ENCODE measurements at places on chromosomes 6 and 20.

DNA sequence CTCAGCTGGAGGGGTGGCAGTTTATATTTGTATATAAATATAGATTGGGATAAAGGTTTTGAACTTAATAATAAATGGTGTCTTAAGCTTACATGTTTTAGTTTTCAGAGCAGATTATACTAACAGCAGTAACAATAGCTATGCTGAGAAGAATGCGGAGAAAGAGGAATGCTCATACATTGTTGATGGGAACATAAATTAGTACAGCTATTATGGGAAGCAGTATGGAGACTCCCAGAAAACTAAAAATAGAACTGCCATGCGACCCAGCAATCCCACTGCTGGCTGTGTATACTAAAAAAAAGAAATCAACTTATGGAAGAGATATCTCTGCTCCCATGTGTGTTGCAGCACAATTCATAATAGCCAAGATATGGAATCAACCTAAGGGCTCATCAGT, 127.9 kb downstream of the BCKDHB start:
- DNase-seq, result no peak
- no peaks in the 10 kb centered on the region for H3K4me1 ChIP-seq
- no peaks in the 10 kb centered on the region for H3K36me3 ChIP-seq
- H3K27ac ChIP-seq, result no peak overlapping the region
- no peak overlapping the region for H3K4me3 ChIP-seq

DNA sequence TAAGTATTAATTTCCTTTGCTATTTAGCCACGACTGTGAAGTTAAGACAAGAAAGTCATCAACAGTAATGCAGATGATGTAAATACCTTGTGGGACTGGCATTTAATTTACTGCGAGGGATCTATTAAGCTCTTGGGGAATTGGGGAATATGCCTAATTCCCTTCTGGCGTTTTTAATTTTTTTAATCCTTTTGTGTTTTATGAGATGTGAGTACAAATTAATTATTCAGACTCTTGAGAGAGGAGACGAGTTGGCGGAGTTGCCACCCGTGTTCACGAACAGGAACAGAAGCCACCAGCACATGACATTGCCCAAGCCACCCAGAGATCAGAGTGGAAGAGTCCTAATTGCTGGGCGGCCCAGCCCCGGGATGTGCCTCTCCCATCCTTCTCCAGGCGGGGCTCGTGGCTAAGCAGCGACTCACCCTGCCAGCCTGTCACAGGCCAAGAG, 533 bp upstream of the CRYBG1 start:
- no peaks in the 10 kb centered on the region for H3K4me1 ChIP-seq
- peaks cover 42% of the 10 kb centered on the region for H3K27me3 ChIP-seq
- DNase-seq, result no peak
- H3K36me3 ChIP-seq, result no peaks in the 10 kb centered on the region

DNA sequence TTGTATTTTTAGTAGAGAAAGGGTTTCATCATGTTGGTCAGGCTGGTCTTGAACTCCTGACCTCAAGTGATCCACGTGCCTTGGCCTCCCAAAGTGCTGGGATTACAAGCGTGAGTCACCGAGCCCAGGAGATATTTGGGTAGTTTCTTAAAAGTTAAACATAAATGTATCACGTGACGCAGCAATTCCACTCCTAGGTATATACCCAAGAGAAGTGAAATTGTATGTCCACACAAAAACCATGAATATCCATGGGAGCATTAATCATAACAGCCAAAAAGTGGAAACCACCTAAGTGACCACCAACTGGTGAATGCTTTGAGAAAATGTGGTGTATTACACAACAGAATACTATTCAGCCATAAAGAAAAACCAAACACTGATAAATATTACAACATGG, 164.8 kb downstream of the MRPL14 start:
- H3K36me3 ChIP-seq, result no peaks in the 10 kb centered on the region
- no peak overlapping the region for H3K27ac ChIP-seq
- no peaks in the 10 kb centered on the region for H3K27me3 ChIP-seq
- H3K4me1 ChIP-seq, result no peaks in the 10 kb centered on the region

- DNase-seq, result peak; percentile 52
- H3K27ac ChIP-seq, result peak overlapping the region; percentile 74
- H3K4me3 ChIP-seq, result peak overlapping the region; percentile 15
- no peaks in the 10 kb centered on the region for H3K27me3 ChIP-seq
- H3K4me1 ChIP-seq, result peaks cover 18% of the 10 kb centered on the region
Measured at GRCh38 chr6:151044465-151045441, 179.3 kb downstream of the MTHFD1L start.

DNA sequence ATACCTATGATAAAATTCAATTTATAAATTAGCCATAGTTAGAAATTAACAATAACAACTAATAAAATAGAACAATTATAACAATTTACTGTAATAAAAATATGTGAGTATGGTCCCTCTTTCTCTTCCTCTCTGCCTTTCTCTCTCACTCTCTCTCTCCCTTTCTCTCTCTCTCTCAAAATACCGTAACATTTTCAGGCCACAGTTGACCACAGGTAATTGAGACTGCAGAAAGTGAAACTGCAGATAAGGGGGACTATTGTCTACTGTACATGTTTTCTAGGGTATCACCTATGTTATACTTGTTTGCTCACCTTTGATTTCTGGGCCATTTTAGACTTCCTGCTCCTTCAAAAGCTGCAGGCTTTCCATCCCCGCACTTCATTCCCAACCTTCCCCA, 46.8 kb downstream of the LY86 start:
- no peak overlapping the region for H3K4me3 ChIP-seq
- peaks cover 4% of the 10 kb centered on the region for H3K4me1 ChIP-seq
- no peaks in the 10 kb centered on the region for H3K27me3 ChIP-seq

GRCh38 chr6:11953641-11954040, 58.5 kb upstream of the HIVEP1 start:
- no peak overlapping the region for H3K27ac ChIP-seq
- H3K4me1 ChIP-seq, result no peaks in the 10 kb centered on the region
- H3K4me3 ChIP-seq, result no peak overlapping the region
- no peaks in the 10 kb centered on the region for H3K27me3 ChIP-seq

GRCh38 chr6:122079916-122080315, 319.5 kb upstream of the HSF2 start:
- H3K36me3 ChIP-seq, result no peaks in the 10 kb centered on the region
- no peak overlapping the region for H3K27ac ChIP-seq
- H3K4me3 ChIP-seq, result no peak overlapping the region
- H3K27me3 ChIP-seq, result no peaks in the 10 kb centered on the region

GRCh38 chr6:163554663-163555062, 140.1 kb downstream of the QKI start:
- DNase-seq, result peak; percentile 54
- no peak overlapping the region for H3K4me3 ChIP-seq
- H3K4me1 ChIP-seq, result peaks cover 6% of the 10 kb centered on the region
- H3K36me3 ChIP-seq, result peaks cover 19% of the 10 kb centered on the region

DNA sequence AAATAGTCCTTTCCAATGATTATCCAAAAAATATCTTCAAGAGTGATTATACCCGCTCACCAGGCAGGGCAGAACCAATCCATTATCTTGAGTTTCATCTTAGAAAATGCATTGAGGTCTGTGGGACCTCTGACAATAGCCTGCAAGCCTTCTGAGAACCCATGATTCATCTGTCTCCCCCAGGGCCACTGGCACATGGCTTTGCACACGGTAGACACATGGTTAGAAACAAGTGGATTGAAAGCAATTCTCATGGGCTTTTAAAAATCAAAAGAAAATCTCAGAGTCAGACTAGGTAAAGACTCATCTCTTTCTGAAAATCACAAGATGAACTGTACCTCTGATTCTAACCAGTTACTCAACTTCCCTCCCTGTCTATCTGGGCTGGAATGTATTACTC, 15.5 kb downstream of the GNAS-AS1 start:
- no peaks in the 10 kb centered on the region for H3K36me3 ChIP-seq
- no peaks in the 10 kb centered on the region for H3K4me1 ChIP-seq
- H3K4me3 ChIP-seq, result no peak overlapping the region
- no peak overlapping the region for H3K27ac ChIP-seq
- DNase-seq, result no peak
- H3K27me3 ChIP-seq, result peaks cover 14% of the 10 kb centered on the region

- no peak for DNase-seq
- no peak overlapping the region for H3K27ac ChIP-seq
- no peaks in the 10 kb centered on the region for H3K4me1 ChIP-seq
Measured at GRCh38 chr20:2919518-2920245, 46.4 kb downstream of the PTPRA start.

DNA sequence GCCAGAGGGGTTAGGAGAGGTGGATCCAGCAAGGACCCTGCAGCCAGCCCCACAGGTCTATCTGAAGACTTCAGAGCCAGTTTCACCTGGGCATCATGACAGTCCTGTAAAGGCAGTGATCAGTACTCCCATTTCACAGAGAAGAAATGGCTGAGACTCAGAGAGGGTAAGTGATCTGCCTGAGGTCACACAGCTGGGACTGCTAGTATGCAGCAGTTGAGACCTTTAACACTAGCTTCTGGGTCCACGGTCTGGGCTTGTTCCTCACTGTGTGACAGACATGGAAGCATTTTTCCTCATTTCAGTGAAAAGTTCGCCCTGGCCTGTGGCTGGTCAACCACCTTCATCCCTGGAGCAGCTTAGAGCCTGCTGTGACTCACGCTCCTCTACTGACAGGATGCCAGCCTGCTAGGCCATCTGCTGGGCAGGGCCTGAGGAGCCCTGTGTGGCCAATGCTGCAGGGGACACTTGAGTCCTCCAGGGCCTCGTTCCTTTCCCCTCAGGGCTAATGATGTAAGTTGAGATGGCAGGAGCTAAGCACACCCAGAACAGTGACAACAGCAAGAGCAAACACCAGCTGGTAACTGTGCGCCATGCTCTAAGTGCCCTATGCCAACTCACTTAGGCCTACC, 192.0 kb downstream of the LRFN2 start:
- DNase-seq, result no peak
- no peak overlapping the region for H3K4me3 ChIP-seq
- H3K36me3 ChIP-seq, result no peaks in the 10 kb centered on the region
- no peak overlapping the region for H3K27ac ChIP-seq
- no peaks in the 10 kb centered on the region for H3K27me3 ChIP-seq
- no peaks in the 10 kb centered on the region for H3K4me1 ChIP-seq

- no peak overlapping the region for H3K4me3 ChIP-seq
- H3K27me3 ChIP-seq, result peaks cover 62% of the 10 kb centered on the region
- no peak overlapping the region for H3K27ac ChIP-seq
- no peaks in the 10 kb centered on the region for H3K36me3 ChIP-seq
- DNase-seq, result no peak
- peaks cover 13% of the 10 kb centered on the region for H3K4me1 ChIP-seq
Measured at GRCh38 chr6:136552054-136552453, 1.8 kb upstream of the MAP7 start.

GRCh38 chr6:96795481-96795880, 41.8 kb downstream of the GPR63 start:
- H3K27ac ChIP-seq, result peak overlapping the region; percentile 74
- peak; percentile 54 for DNase-seq
- peaks cover 19% of the 10 kb centered on the region for H3K4me1 ChIP-seq
- H3K4me3 ChIP-seq, result no peak overlapping the region
- H3K36me3 ChIP-seq, result no peaks in the 10 kb centered on the region

- H3K27me3 ChIP-seq, result no peaks in the 10 kb centered on the region
- no peak overlapping the region for H3K27ac ChIP-seq
- no peaks in the 10 kb centered on the region for H3K36me3 ChIP-seq
- DNase-seq, result no peak
Measured at GRCh38 chr6:167858086-167858591, 31.4 kb downstream of the AFDN start.

GRCh38 chr20:2451939-2452732, 18.5 kb downstream of the SNRPB start:
- H3K4me1 ChIP-seq, result no peaks in the 10 kb centered on the region
- DNase-seq, result peak; percentile 84
- H3K27me3 ChIP-seq, result no peaks in the 10 kb centered on the region

DNA sequence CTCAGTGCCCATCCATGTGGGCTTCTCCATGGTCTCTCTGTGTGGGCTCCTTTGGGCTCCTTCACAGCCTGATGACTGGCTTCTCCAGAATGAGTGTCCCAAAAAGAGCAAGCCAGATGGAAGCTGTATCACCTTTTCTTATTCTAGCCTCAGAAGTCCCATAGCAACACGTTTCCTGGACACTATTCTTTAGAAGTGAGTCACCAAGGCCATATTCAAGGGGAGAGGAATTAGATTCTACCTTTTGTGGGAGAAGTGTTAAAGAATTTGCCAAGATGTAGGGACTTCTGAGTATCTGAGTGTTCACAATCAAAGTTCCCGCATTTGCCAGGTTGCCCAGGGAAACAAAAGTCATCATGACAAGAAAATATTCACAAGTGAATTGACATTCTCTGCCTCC, 20.7 kb upstream of the TBC1D22B start:
- H3K4me3 ChIP-seq, result no peak overlapping the region
- H3K36me3 ChIP-seq, result no peaks in the 10 kb centered on the region
- H3K27me3 ChIP-seq, result no peaks in the 10 kb centered on the region
- no peak for DNase-seq

- no peak overlapping the region for H3K4me3 ChIP-seq
- H3K27me3 ChIP-seq, result no peaks in the 10 kb centered on the region
- DNase-seq, result no peak
- H3K36me3 ChIP-seq, result no peaks in the 10 kb centered on the region
Measured at GRCh38 chr6:125307964-125308615, 6.3 kb upstream of the HDDC2 start.

DNA sequence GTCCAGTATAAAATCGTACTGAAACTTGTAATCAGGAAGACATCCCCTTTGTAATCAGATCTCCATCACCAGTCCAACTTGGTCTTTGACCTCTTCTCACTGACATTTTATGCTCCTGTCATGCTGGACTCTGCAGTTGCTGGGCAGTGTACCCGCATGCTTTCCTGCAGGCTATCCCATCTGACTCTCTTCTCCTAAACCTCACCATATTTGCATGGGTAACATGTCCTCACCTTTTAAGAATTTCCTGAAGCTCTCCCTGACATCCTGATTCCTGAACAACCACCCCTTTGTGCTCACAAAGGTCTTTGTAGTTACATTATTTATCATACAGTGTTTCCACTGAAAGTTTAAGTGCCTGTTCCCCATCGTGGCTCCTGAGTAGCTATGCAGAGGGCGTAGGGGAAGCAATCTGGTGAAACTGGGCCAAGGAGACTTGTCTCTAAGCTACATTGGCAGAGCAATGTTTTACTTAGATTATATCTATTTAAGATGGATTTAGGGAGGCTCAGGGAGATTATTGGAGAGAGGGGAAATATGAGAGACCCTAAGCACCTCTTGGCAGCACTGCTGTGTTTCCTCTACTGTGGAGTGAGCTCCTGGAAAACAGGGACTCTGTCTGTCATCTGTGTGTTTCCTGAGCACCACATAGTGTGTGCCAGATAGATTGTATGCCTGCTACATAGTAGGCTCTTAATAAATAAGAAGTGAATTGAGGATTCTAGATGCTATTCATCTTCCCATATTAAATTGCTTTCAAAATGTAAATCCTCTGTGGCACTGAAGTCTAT, 124.0 kb downstream of the LAMA2 start:
- DNase-seq, result no peak
- no peaks in the 10 kb centered on the region for H3K4me1 ChIP-seq
- H3K27me3 ChIP-seq, result no peaks in the 10 kb centered on the region
- no peak overlapping the region for H3K4me3 ChIP-seq
- no peaks in the 10 kb centered on the region for H3K36me3 ChIP-seq

- H3K27me3 ChIP-seq, result no peaks in the 10 kb centered on the region
- peaks cover 15% of the 10 kb centered on the region for H3K4me1 ChIP-seq
- H3K36me3 ChIP-seq, result no peaks in the 10 kb centered on the region
- no peak overlapping the region for H3K4me3 ChIP-seq
- H3K27ac ChIP-seq, result no peak overlapping the region
- no peak for DNase-seq
Measured at GRCh38 chr6:130908188-130908587, 81.0 kb downstream of the SMLR1 start.
